ENCODE measurements at places on chromosomes 5 and 9.

DNA sequence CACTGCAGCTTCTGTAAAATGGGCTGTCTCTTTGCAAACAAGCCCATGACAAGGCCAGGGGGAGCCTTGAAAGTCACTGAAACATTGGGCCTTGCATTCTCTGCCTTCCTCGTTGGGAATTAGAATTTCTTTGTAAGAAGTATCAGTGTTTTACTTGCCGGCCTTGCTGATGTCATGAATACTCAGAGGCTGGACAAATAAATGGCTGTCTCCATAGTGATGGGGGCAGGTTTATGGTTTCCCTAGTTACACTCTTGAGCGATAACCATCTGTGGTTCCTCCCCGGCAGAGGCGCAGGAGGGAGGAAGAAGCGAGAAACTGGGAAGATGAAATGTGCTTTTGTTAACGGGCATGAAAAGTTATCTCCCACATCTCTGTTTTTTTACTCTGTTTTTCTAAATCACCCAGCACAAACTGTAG is 272.7 kb upstream of the PANK3 start:
- DNase-seq, result no peak

- DNase-seq, result no peak
Measured at GRCh38 chr5:6525910-6526309, 77.3 kb downstream of the UBE2QL1 start.

DNA sequence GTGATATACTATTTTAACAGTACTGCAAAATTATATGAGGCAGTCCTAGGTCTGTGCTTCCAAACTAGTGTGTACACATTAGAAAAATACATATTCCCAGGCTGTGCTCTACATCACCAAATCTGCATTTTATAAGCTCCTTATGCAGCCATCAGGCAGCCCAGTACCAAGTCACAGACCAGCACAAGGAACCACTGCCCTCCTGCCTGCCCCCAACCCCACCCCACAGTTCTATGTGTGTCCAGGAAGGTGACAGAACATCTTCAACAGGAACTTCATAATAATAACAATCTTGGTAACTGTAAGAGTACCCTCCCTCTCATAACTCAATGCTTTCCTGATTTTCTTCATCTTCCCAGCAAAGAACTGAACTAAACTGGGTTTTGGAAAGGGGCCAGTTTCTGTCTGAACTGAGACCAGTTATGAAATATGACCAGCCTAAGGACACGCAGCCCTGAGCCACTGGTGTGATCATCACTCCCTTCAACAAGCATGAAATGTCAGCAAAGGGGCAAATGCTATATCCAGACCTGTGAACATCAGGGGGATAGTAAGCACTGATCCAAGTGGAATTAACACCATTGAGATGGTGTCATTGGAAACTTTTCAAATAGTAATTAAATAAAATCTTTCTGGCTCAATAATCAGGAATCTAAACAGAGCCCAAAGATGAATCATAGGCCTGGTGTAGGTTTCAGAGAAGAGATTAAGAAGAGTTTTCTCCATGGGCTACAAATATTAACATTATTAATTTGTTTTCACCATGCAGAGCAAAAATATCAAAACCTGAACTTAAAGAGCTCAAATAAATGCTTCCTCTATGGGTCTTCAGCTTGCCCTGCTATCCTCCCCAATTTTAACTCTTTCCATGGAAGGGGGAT is 82.1 kb downstream of the DPYSL3 start:
- DNase-seq, result no peak

DNA sequence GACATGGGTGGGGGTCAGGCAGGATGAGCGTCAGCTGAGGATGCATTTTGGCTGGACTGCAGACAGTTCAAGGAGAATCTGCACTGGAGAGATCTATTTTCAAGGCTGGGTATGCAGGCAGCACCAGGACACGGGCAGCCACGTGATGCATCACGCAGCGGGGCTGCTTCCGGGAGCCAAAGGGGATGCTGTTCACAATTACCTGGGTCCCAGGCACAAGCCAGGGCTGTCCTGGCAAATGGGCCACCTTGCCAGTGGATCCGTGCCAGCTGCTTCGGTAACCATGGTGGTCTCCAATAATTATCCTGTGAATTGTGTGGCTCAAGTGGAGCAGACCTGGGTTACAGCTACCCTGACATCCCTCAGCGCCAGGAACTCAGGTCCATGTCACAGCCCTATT is 17.5 kb downstream of the DBH start:
- DNase-seq, result no peak

- no peak for DNase-seq
Measured at GRCh38 chr5:13994621-13995253, 50.2 kb upstream of the DNAH5 start.

DNA sequence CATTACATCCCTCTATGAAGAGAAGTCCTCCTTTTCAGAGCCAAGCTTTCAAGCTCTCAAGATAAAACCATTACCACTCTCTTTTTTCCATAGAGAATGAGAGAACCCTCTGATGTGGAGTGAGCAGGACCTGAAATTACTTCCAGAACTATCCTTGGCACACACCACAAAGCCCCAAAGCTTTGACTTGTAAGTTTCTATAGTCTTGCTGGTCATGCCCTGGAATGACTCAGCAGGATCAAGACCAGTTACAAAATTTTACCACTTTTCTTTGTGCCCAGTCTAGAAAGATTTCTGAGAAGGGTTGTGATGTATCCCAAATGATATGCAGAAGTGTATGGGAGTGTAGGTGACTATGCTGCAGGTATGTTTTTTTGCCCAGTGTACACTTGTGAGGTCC is 760.6 kb downstream of the TLE1 start:
- no peak for DNase-seq

DNA sequence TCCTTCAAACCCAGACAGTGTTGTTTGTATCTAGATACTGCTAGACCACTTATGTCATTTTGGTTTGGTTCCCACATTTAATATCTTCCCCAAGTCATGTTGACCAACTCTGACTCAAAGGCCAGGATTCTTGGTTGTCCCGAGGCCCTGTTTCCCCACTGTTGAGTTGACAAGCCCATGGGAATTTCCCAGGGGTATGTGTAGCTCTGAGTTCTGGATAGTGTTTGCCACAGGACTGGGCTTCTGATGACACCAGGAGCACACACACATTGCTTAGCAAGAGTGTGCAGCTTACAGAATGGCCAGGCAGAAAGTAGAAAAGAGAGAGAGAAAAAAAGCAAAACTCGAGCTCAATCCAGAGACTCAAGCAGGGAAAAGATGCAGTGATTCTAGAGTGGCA is 214.4 kb downstream of the NXNL2 start:
- no peak for DNase-seq

- no peak for DNase-seq
Measured at GRCh38 chr5:56155992-56156584, 77.0 kb downstream of the ANKRD55 start.

DNA sequence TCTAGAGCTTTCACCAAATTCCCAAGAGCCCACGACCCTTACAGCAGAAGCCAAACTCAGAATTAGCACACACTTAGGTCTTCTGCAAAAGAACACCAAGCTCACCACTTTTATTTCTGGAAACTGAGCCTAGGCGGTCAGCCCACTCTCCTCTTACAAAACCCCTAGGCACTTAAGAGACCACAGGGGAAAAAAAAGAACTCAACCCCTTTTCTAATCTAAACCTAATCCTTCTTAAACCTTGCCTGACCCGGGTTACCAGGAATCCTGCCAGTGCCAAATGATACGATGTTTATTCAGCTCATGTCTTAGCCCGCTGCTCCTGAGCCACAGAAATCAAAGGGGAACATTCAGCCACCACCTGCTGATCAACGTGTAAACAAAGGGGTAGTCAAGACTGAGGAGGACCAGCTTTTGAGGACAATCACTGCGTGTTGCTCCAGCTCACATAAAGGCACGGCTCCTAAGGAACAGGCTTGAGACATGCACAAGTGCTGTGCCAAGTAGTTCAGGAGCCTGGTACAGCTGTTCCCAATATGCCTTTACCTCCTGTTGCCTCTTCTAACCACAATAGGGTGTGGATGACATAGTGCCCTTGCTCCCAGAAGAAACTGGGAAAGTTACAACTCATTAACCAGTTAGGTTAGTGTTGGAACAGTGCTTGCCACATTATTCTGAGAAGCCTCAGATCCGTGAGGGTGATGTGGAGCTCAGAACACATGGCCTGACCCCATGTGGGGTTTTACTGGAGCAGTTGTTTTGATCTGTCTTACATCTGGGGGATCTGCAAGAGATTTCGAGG is 49.3 kb downstream of the ZFAND5 start:
- no peak for DNase-seq

GRCh38 chr9:128370367-128370751 is 815 bp upstream of the URM1 start:
- DNase-seq, result no peak

DNA sequence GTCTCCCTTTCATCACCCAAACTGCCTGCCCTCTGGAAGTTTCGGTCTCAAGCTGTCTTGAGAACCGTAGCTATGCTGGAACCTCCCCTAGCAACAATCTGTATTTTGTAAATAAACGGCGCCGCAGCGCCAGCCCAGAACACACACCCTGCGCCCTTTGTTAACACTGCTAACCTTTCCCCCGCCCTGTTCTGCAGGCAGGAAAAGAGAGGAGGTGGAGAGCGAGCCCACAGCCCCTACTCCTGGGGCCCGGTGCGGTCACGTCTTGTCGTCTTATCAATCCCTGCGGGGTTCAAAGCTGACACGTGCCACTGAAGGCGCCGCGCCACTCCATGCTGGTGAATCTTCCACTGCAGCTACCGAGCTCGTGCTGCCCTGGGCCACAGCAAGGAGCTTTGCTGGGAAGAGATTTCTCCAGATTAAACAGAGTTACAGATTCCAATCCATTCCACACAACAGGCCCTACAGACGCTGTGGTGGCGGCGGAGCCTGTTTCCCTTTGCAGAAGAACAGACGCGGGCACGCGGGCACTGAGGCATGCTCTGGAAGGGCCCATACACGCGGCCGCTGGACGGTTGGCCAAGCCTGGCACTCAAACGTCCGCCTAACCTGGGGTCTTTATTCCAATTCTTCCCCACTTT is 25.3 kb downstream of the ZDHHC11B start:
- no peak for DNase-seq

GRCh38 chr5:33035851-33036527 is 324.9 kb downstream of the NPR3 start:
- no peak for DNase-seq

DNA sequence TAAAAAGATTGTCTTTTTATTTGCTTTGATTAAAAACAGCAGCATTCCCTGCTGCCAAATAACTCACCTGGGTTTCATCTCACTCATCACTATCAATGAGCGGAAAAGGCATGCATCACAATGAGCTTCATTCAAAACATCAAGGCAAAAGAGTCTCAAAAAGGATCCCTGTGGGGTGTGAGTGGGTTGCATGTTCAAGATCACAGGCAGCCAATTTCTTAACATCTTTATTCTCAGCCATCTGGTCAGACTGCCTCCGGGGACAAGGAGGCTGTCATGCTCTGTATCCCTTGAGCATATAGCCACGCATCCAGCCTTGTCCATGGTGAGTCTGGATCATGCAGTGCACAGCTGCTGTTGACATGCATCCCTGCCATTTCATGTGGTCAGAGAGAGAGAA is 117.1 kb downstream of the ICE1 start:
- no peak for DNase-seq

DNA sequence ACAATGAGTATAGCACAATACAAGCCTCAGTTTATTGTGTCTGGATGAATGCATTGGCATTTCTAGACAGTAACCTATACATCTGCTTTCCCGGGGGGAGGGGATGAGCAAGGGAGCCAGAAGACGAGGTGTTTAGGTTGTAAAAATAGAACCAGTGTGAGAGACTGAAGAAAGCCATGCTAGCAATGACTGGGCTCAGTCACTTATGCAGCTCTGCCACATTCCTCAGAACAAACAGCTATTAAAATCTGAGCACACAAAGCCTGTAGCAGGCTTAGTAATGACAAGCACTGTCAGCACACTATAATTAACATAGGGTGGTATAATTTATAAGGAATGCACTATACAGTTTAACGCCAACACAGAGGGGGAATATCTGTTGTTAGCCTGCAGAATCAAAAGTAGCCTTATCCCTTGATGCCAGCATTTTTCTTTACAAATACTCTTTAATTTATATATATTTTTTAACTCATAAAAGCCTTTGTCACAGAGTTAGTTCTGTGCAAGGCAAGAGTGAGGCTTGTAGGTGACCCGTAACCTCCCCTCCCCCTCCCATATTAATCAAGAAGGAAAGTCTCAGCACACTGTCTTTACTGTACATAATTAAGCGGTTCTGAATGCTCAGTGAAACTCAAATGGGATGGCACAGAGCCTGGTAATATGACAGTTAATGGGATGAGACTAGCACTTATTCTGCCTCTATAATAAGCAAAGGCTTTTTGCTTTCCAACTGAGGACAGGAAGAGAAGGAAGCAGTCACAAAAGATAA is 295.4 kb downstream of the CSNK1G3 start:
- DNase-seq, result no peak

DNA sequence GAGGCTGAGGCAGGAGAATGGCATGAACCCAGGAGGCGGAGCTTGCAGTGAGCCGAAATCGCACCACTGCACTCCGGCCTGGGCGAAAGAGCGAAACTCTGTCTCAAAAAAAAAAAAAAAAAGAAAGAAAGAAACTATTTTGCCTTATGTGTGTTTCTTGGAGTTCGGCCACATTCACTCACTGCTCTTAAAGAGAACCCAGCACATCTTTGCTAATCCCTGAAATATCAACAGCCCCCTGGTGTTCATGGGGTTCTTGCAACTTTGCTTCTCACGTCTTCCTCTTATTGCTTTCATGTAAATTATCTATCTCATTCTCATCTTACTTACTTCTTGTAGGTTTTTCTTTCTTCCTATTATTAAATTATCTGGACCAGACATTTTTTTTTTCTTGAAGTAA is 126.3 kb upstream of the ASTN2 start:
- no peak for DNase-seq

- DNase-seq, result no peak
Measured at GRCh38 chr9:127463911-127464310, 12.6 kb downstream of the LRSAM1 start.

GRCh38 chr5:106521701-106522100 is 1149.0 kb downstream of the EFNA5 start:
- no peak for DNase-seq

DNA sequence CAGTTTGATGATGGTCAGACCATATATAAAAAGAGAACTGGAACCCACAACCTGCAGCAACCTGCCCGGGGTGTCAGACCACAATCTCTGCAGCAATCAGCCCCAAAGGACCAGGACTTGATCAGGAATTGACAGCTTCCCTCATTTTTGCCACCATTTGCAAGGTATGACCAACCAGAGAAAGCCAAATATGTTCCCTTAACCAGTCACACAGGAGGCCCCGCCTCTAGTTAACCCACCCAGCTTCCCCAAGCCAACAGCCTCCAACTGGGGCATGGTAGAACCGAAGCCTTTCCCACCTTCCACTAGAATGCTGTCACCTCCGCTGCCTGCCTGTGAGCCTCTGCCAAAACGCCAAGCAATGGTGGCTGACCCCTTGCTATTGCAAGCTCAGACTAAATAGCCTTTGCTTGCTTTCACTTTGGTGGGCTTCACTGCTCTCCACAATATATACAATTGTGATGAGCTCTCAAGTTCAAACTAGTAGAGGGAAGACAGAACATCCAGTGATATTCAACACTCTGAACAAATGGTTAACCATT is 86.3 kb downstream of the AK8 start:
- DNase-seq, result no peak

DNA sequence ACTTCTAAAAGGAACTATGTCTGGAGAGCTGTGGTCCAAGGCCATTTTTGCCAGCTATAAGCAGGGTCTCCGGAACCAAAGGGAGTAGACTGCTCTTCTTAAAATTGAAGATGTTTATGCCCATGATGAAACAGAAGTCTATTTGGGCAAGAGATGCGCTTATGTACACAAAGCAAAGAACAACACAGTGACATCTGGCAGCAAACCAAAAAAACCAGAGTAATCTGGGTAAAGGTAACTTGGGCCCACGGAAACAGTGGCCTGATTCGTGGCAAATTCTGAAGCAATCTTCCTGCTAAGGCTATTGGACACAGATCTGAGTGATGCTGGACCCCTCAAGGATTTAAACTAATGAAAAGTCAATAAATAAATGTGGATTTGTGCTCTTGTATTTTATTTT is 29.7 kb upstream of the GLDC start:
- no peak for DNase-seq

All from stimulated activated CD4-positive, alpha-beta T cell treated with anti-CD3 and anti-CD28 coated beads, Interleukin-15, amount 100 ng/mL, for 48 hours (primary cell).